ENCODE measurements at places on chromosomes 13 and 19.
A peak's percentile ranks its signal among the peaks of the same experiment; 100 is the strongest.

- DNase-seq = no peak
Measured at GRCh38 chr13:51562011-51562671, 22.1 kb upstream of the WDFY2 start.

DNA sequence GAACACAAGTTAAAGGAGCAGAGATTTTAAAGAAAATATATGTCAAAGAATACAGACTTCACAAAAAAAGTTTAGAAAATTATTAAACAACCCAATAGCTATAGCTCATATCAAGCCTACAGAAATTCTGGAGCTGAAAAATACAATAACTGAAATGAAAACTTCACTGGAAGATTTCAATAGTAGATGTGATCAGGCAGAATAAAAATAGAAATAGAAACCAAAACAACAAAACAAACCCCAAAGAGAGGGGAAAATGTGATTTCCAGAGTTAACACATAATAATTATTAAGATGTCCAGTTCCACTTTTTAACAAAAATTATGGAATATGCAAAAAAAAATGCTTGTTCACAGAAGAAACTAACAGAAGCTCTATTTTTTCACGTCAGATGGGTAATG lies 23.6 kb downstream of the LRRC63 start:
- DNase-seq = no peak

DNA sequence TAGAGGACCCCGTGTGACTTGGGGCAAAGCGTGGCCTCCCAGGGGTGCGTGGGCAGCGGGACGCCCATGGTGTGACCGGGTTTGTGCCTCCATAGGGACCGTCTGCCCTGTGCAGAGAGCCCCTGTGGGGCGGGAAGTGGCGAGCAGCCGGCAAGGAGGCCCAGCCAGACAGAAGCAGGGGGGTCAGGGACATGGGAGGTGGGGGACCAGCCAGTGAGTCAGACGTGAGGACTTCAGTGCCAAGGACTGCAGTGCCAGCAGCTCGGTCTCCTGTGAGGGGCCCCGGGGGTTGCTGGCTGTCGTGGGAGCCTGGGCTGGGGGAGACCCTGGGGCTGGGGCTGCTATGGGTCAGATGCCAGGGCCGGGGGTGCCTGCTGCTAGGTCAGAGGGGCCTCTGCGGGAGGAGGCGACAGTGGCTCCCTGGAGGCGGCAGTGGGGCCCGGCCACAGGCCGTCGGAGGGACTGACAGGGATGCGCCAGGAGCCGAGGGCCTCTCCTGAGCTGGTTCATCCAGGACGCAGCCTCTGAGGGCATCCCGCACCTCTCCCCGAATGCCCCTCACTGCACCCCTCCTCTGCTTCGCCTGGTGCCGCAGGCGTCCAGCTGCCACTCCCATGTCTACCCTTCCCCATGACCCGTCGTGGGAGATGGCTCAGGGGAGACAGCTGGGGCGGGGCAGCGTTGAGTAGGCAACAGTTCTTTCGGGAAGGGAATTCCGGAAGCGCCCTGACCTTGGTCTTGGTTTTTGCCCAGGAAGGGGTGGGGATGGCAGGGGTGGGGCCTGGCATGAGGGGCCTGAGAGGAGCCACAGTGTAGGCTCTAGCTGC lies 80.0 kb downstream of the KDM4B start:
- peak; percentile 70 for DNase-seq

- DNase-seq = peak; percentile 83
Measured at GRCh38 chr19:940591-941291, 14.9 kb downstream of the ARID3A start.

- no peak for DNase-seq
Measured at GRCh38 chr19:45823182-45823581, 8.1 kb upstream of the RSPH6A start.

DNA sequence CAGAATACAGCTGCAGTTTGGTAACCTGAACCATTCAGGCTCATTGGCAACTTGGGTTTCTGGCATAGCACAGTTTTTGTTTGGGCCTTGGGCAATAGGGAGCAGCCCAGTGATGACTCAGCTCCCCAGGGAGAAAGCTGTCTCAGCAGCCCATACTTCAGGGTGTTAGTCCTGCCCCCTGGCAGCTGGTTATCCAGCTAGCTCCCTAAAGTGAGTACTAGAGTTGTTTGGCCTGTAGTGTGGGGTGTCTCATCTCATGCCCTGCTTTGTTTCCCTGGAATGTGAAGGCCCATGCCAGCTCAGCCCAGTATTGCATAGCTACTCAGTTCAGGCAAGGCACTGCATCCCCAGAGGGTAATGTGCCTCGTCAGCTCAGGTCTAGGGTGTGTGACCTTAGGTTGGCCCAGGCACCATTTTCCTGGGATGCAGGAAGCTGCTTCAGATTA lies 18.2 kb upstream of the ZNF543 start:
- peak; percentile 98 for DNase-seq

GRCh38 chr13:113771709-113772331 lies 12.8 kb downstream of the TMEM255B start:
- DNase-seq = no peak

DNA sequence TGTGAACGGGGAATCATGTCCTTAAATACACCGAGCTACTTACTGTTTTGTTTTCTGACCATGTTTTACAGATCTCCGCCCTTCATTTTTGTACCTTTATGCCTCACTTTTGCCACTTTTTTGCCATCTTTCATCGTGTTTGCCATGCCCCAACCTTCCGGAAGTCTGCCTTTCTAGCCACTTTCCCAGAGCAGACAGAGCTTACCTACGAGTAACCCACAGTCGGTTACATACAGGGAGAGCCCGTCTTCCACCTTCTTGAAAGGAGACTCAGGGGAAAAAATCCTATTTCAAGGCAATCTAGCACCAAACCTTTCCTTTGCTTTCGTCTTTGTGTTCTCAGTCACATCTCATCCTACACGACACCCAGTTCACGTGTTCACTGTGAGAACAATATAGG lies 26.1 kb downstream of the RFPL4AL1 start:
- no peak for DNase-seq
